ENCODE measurements at places on chromosomes 3 and 15. TPM values are rescaled to one million over a fixed set of nuclear protein-coding genes. Genes with fewer than 3 reads are reported as not detected.

DNA sequence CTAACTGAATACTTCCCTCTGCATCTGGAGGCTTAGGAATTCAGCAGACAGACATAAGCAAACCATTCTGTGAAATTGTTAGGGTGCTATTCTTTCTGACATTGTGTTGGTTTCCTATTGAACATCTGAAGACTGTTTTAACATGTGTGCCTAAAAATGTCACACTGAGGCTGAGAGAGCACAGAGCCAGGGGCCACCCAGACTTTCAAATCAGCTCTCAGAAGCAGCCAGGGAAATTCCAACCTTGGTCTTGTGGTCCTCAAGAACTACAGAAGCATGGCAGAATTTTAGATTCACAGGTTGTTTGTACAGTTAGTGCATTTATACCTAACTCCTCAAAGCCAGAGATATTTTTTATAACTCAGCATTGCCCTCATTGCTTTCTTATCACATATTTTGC, 929.2 kb upstream of the CFAP20DC start:
- no peak for DNase-seq

GRCh38 chr3:177357352-177358090, 160.2 kb upstream of the TBL1XR1 start:
- DNase-seq = no peak

The TRIM59 gene
- polyA plus RNA-seq = 16.2 TPM

GRCh38 chr3:133127381-133127780, 89.2 kb downstream of the TMEM108 start:
- DNase-seq = no peak

The CD96 gene
- 0.75 TPM for polyA plus RNA-seq
